ENCODE measurements at places on chromosomes 12 and 14.
A peak's percentile ranks its signal among the peaks of the same experiment; 100 is the strongest.

GRCh38 chr12:132839558-132840235 is 11.0 kb upstream of the GOLGA3 start:
- DNase-seq = no peak

- DNase-seq = no peak
Observed at GRCh38 chr12:55705782-55706402, 1.8 kb downstream of the ITGA7 start.

DNA sequence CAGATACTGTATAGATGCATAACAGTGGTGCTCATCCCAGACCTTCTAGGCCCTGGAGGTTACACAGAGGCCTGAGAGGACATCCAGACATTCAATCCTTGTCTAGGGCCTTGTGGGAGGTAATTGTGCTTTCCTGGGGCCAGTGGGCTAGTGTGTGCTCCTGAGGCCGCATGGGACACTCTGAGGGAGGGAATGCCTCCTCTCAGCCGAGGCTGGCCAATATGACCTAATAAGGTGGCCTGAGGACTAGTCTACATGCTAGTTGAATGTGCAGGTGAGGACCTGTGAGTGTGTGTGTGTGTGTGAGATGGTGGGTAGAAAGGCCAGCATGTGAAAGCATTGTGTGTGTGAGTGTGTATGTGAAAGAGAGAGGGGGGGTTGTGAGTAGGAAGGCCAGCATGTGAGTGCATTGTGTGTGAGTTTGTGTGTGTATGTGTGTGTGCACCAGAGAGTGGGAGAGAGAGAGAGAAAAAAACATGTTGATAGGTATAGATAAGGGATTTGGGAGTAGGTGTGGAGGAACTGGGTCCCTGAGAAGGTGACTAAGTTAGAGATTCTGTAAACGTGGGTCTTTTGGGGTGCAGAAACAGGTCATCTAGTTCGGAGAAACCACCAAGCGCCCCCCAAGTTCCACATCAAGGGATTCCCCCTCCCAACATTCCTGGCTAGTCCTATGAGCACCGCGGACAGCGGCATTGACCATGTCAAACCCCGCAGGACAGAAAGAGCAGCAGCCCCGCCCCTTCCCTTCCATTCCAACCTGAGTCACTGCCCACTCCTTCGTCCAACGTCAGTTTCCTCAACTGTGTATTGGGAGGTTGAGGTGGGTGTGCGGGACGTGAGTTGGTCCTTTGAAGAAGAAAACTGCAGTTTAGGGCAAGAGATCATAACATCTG is 9.7 kb upstream of the KRT81 start:
- DNase-seq = no peak

DNA sequence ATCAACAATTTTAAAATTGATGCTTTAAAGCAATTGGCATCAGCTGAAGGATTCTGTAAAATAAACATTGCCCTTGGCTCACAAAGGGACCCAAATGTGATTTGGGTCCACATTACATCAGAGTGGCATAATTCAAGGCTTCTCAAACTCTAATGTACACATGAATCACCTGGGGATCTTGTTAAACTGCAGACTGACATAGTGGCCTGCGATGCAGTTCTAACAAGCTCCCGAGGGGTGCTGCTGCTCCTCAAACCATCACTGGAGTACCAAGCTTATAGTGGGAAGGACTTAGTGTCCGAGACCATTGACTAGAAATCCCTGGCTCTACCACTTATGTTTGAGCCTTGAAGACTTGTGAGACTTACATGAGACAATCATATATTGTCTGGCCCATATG is 31.8 kb upstream of the DNM1L start:
- DNase-seq = no peak

DNA sequence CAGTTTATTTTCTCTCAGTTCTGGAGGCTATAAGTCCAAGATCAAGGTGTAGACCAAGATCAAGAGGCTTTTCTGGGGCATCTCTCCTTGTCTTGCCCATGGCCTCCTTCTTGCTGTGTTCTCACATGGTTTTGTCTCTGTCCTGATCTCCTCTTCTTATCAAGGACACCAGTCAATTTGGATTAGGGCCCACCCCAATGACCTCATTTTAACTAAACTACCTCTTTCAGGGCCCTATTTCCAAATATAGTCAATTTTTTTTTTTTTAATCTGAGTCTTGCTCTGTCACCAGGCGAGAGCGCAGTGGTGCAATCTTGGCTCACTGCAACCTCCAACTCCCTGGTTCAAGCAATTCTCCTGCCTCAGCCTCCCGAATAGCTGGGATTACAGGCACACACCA is 50.8 kb downstream of the TSHR start:
- DNase-seq = no peak

GRCh38 chr14:95515596-95516552 is 576 bp downstream of the SYNE3 start:
- peak; percentile 76 for DNase-seq

GRCh38 chr12:47078733-47079467 is 521 bp upstream of the PCED1B start:
- DNase-seq = peak; percentile 57

GRCh38 chr12:40099423-40099853 is 6.4 kb downstream of the SLC2A13 start:
- DNase-seq = no peak

- DNase-seq = no peak
Observed at GRCh38 chr14:47744155-47744554, 68.8 kb upstream of the MDGA2 start.

DNA sequence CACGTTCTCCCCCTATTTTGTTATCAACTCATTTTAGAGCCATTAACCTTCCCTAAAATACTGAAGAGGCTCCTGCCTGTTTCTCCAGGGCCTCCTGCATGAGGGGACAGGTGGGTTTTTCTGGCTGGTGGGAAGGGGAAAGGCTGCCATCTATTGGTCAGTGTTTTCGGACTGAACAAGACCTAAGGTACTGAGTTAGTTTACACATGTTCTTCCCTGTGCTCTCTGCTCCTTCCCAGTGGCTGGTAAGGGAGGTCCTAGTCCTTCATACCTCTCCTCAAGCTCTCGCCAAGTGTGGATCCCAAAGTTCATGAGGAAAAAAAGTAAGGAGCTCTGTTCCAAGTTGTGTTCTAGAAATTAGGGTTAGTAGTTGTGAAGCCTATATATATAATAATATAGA is 357.5 kb downstream of the FSCB start:
- DNase-seq = peak; percentile 61

DNA sequence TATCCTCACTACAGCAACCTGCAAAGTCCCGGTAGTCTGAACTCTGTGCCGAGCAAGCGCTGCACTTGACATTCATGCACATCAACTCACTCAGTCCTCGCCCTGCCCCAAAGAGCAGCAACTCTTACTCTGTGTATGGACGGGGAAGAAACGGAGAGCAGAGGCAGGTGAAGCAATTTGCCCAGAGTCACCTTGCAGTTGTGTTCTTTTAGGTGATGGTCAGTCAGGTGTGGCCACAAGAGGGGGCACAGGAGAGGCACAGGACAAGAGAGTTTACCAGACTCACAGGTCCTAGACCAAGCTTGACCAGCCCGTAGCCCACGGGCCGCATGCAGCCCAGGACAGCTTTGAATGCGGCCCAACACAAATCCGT is 39.1 kb downstream of the TSPAN11 start:
- no peak for DNase-seq

DNA sequence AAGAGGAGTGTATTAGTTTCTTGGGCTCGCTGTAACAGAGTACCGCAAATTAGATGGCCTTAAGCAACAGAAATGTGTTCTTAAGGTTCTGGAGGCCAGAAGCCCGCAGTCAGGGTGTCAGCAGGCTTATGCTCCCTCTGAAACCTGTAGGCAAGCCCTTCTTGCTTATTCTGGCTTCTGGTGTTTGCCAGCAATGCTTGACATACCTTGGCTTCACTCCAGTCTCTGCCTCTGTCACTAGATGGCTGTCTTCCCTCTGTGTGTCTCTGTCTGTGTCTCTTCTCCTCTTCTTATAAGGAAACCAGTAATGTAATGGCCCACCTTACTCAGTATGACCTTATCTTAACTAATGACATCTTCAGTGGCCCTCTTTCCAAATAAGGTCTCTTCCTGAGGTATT is 85.1 kb downstream of the DERA start:
- DNase-seq = no peak

DNA sequence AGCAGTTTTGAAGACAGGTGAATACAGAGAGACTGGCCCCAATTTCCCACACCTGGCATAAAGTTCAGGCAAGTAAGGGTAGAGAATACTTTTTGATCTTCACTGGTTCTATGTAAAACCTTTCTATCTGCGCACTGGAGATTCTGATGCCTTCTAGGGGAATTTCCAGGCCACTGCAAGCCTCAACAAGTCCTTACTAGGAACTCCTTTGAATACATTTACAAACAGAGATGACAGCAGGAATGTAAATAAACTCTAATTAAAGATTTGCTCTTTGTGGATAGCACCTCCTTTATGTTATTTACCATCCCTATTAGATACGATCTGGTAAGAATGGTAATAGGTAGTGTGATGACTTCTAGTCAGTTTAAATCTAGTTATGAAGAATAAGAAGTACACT is 69.2 kb downstream of the NTN4 start:
- no peak for DNase-seq
